ENCODE measurements at places on chromosomes 4 and X. TPM values are rescaled to one million over a fixed set of nuclear protein-coding genes. Genes with fewer than 3 reads are reported as not detected.

Gene CC2D2A
- not detected for total RNA-seq

Gene TENM3
- not detected for total RNA-seq

GRCh38 chr4:56995525-56995924 is 16.8 kb downstream of the POLR2B start:
- no peak overlapping the region for H3K27ac ChIP-seq
- no peaks in the 10 kb centered on the region for H3K27me3 ChIP-seq
- H3K4me1 ChIP-seq, result peaks cover 24% of the 10 kb centered on the region
- DNase-seq, result no peak
- no peak overlapping the region for H3K4me3 ChIP-seq
- peaks cover 41% of the 10 kb centered on the region for H3K36me3 ChIP-seq

- no peak overlapping the region for H3K4me3 ChIP-seq
- peak overlapping the region; percentile 87 for H3K27ac ChIP-seq
- H3K27me3 ChIP-seq, result no peaks in the 10 kb centered on the region
- peaks cover 61% of the 10 kb centered on the region for H3K4me1 ChIP-seq
- peaks cover 67% of the 10 kb centered on the region for H3K36me3 ChIP-seq
These were observed 18.5 kb downstream of the HERC3 start for GRCh38 chr4:88610771-88611170.

DNA sequence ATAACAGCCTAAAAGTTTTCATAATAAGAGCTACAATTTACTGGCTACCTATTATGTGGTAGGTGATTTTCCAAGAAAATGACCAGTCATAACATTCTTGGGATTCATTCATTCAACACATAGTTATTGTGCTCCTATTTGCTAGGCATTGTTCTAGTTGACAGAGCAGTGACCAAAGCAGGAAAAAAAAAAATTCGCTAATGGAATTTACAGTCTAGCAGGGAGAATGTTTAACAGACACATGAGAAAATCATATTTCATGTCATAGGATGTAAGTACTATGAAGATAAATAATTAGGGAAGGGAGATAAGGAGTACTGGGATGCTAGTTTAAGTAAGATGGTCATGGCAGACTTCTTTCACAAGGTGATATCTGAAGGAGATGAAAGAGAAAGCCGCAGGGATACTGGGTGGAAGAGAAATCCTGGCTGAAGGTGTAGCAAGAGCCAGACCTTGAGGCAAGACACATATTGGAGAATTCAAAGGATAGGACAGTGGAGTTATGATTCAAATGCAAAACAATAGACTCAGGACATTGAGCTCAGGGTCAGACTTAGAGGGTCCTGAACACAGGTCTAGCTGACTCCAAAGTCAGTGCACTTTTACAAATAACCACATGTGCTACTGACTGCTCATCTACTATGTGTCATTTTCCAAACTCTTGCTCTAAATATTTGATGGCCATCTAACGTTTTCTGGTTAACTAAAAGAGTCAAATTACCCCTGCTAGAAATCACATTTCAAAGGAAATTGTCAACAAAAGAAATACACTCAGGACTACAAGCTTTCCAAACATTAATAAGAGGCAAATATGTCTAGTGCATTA is 20.4 kb downstream of the SPCS3 start:
- no peak overlapping the region for H3K27ac ChIP-seq
- no peaks in the 10 kb centered on the region for H3K27me3 ChIP-seq

- H3K4me3 ChIP-seq, result no peak overlapping the region
- H3K27ac ChIP-seq, result no peak overlapping the region
- peaks cover 11% of the 10 kb centered on the region for H3K4me1 ChIP-seq
These were observed 49.2 kb downstream of the ANAPC10 start for GRCh38 chr4:145048817-145049216.
